ENCODE measurements at places on chromosomes 12 and 14. TPM values are rescaled to one million over a fixed set of nuclear protein-coding genes. Genes with fewer than 3 reads are reported as not detected.
A peak's percentile ranks its signal among the peaks of the same experiment; 100 is the strongest.

DNA sequence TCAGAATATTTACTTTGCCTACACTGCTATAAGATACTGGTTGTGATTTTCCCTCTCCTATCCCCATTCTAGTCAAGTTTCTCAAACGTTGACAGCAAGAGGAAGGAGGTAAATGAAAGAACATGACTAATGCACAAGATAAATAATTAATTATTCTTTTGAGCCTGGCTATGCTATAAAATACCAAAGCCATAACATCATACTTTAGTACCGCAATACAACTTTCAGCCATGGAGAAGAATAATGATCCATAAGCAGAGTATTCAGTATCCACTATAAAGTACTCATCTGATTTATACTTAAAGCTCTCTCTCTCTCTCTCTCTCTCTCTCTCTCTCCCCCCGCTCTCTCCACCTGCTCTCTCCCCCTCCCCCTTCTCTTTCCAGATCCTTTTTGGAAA lies 41.3 kb downstream of the TDG start:
- H3K27ac ChIP-seq, result no peak overlapping the region
- H3K36me3 ChIP-seq, result no peaks in the 10 kb centered on the region
- no peak for DNase-seq
- H3K4me1 ChIP-seq, result no peaks in the 10 kb centered on the region
- H3K4me3 ChIP-seq, result no peak overlapping the region

GRCh38 chr14:94123868-94124267 lies 5.5 kb downstream of the IFI27L2 start:
- DNase-seq, result peak; percentile 52
- H3K36me3 ChIP-seq, result no peaks in the 10 kb centered on the region
- peaks cover 5% of the 10 kb centered on the region for H3K4me1 ChIP-seq
- no peaks in the 10 kb centered on the region for H3K27me3 ChIP-seq

Gene CCDC177
- not detected for total RNA-seq

- DNase-seq, result no peak
- peaks cover 9% of the 10 kb centered on the region for H3K4me1 ChIP-seq
- no peaks in the 10 kb centered on the region for H3K27me3 ChIP-seq
Observed at GRCh38 chr12:120078868-120079267, 37.7 kb downstream of the RAB35 start.

DNA sequence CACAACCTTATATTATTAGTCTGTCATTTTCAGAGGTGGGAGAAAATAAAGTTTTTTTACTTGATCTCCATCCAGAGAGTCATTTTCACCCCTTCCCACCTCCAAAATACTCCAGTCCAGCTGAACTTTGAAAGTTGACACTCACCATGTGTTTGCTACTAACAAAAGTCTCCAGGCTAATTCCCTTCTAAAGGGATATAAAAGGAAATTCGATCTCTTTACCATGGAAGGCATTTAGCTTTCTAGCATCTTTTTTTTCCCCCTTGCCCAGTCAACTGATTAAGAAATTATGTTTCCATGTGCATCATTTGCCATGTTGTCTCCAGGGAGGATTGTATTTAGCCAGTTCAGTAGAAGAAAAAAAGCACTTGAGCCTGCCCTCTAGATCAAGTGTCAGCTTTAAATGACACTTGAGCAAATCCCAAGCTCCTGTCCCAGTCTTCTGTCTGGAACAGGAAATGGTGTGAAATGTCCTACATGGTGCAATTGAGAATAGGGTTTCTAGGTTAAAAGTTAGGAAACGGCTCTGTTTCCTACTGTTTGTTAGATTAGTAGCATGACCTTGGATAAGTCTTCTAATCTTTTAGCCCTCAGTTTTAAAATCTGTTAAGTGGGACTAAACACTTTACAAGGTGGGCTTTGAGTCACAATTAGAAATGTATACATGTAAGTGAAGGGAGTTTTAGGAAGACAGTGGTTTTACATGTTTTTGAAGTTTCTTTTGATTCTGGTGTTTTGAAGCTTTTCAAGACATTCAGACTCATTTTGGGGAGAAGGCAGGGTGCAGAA lies 67.2 kb downstream of the GNS start:
- peaks cover 2% of the 10 kb centered on the region for H3K36me3 ChIP-seq
- H3K27me3 ChIP-seq, result no peaks in the 10 kb centered on the region
- peaks cover 10% of the 10 kb centered on the region for H3K4me1 ChIP-seq
- no peak for DNase-seq

GRCh38 chr14:68703093-68703492 lies 89.8 kb downstream of the ZFP36L1 start:
- peaks cover 47% of the 10 kb centered on the region for H3K4me1 ChIP-seq
- no peaks in the 10 kb centered on the region for H3K36me3 ChIP-seq
- H3K27me3 ChIP-seq, result no peaks in the 10 kb centered on the region
- H3K4me3 ChIP-seq, result no peak overlapping the region

GRCh38 chr14:25861406-25861805 lies 736.4 kb downstream of the NOVA1 start:
- H3K4me1 ChIP-seq, result no peaks in the 10 kb centered on the region
- no peak for DNase-seq
- H3K27me3 ChIP-seq, result no peaks in the 10 kb centered on the region
- no peaks in the 10 kb centered on the region for H3K36me3 ChIP-seq
- no peak overlapping the region for H3K4me3 ChIP-seq

Gene CLEC9A
- total RNA-seq, result not detected

DNA sequence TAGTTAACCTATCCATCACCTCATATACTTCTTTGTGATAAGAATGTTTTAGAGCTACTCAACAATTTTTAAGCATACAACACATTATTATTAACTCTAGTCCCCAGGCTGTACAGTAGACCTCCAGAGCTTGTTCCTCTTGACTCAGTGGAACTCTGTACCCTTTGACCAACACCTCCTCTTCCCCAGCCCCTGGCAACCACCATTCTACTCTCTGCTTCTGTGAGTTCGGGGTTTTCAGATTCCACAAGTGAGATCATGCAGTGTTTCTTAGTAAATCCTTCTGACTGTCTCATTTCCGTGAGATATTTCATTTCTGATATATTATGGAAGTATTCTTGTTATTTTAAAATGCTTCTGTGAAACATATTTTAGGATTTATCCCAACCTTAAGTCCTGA lies 200.7 kb downstream of the PCNX1 start:
- no peak overlapping the region for H3K4me3 ChIP-seq
- no peaks in the 10 kb centered on the region for H3K27me3 ChIP-seq
- H3K4me1 ChIP-seq, result no peaks in the 10 kb centered on the region
- DNase-seq, result no peak
- no peak overlapping the region for H3K27ac ChIP-seq
- peaks cover 61% of the 10 kb centered on the region for H3K36me3 ChIP-seq
